Activated CD4-positive, alpha-beta memory T cell treated with anti-CD3 and anti-CD28 coated beads for 36 hours (primary cell): ENCODE measurements at places on chromosomes 6 and 20. TPM values are rescaled to one million over a fixed set of nuclear protein-coding genes. Genes with fewer than 3 reads are reported as not detected.

- H3K27ac ChIP-seq, result no peak overlapping the region
- H3K36me3 ChIP-seq, result no peaks in the 10 kb centered on the region
- no peaks in the 10 kb centered on the region for H3K4me1 ChIP-seq
- no peaks in the 10 kb centered on the region for H3K27me3 ChIP-seq
- H3K4me3 ChIP-seq, result no peak overlapping the region
Measured at GRCh38 chr20:7171911-7172310, 404.4 kb downstream of the BMP2 start.

The AKAP7 gene
- 4.0 TPM for total RNA-seq

The DPPA5 gene
- total RNA-seq, result not detected

The RPS10 gene
- 2,106 TPM for total RNA-seq

The ZSCAN23 gene
- total RNA-seq, result 1.1 TPM

The FAM209B gene
- 0.63 TPM for total RNA-seq

The SLC35A1 gene
- total RNA-seq, result 9.5 TPM

DNA sequence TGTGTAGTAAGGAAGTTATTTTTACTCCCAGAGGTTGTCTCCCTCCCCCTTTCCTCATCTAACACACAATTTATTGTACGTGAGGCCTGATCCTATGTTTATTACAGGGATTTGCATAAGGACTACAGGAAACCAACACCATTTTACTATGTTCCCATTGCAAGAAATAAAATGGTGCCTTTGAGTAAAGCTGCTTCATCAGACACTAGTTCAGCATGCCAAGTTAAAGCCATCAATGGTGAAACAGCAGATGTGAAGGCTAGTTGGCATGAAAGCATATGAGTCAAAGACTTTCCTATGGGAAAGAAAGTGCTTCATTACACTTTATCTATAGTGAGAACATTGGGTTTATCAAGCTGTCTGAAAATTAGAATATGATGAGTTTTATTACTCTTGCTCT lies 543.0 kb downstream of the GRIK2 start:
- no peak overlapping the region for H3K27ac ChIP-seq
- no peak for DNase-seq
- H3K36me3 ChIP-seq, result no peaks in the 10 kb centered on the region

The FABP7 gene
- total RNA-seq, result not detected

- peaks cover 2% of the 10 kb centered on the region for H3K27me3 ChIP-seq
- peaks cover 40% of the 10 kb centered on the region for H3K4me1 ChIP-seq
- DNase-seq, result no peak
- no peak overlapping the region for H3K27ac ChIP-seq
Measured at GRCh38 chr6:186340-186965, 105.8 kb upstream of the DUSP22 start.

- H3K4me1 ChIP-seq, result peaks cover 10% of the 10 kb centered on the region
- no peaks in the 10 kb centered on the region for H3K36me3 ChIP-seq
- DNase-seq, result peak; percentile 44
Measured at GRCh38 chr6:53701333-53702218, 36.0 kb upstream of the KLHL31 start.

- H3K27me3 ChIP-seq, result no peaks in the 10 kb centered on the region
- no peak for DNase-seq
Measured at GRCh38 chr6:63897952-63898351, 262.4 kb downstream of the PHF3 start.

GRCh38 chr20:33814238-33814712 lies 3.1 kb downstream of the CHMP4B start:
- H3K36me3 ChIP-seq, result peaks cover 24% of the 10 kb centered on the region
- no peaks in the 10 kb centered on the region for H3K27me3 ChIP-seq
- H3K4me3 ChIP-seq, result peak overlapping the region; percentile 98

The SRMS gene
- total RNA-seq, result not detected

The TMEM181 gene
- 11.3 TPM for total RNA-seq

DNA sequence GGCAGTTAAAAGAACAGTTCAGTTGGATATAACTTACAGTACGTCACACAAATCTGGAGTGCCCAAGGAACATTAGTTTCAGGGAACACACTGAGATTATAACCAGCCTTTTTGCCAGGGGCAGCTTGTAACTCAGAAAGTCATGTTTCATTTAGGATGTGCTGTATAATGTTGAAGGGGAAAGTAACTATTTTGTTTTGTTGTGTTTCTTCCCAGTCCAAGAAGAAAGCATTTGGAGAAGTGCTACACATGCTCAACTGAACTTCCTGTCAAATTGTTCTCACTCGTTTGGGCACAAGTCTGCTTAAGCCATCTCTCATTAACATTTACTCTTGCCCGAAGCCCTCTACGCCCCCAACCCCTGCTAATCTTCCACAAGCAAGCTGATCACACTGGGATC lies 157.9 kb downstream of the BTBD9 start:
- H3K4me3 ChIP-seq, result no peak overlapping the region
- peaks cover 9% of the 10 kb centered on the region for H3K4me1 ChIP-seq
- no peaks in the 10 kb centered on the region for H3K27me3 ChIP-seq
- no peak overlapping the region for H3K27ac ChIP-seq
- DNase-seq, result no peak

GRCh38 chr6:8149350-8149749 lies 47.0 kb upstream of the EEF1E1 start:
- H3K36me3 ChIP-seq, result no peaks in the 10 kb centered on the region
- no peaks in the 10 kb centered on the region for H3K4me1 ChIP-seq
- H3K4me3 ChIP-seq, result no peak overlapping the region
- DNase-seq, result no peak

The BFSP1 gene
- total RNA-seq, result 0.34 TPM

The KIAA1755 gene
- not detected for total RNA-seq

The HAO1 gene
- total RNA-seq, result not detected

The SLC22A3 gene
- total RNA-seq, result not detected

- no peak overlapping the region for H3K4me3 ChIP-seq
- H3K4me1 ChIP-seq, result no peaks in the 10 kb centered on the region
- no peaks in the 10 kb centered on the region for H3K36me3 ChIP-seq
- DNase-seq, result no peak
- no peak overlapping the region for H3K27ac ChIP-seq
Measured at GRCh38 chr6:164150232-164150631, 735.7 kb downstream of the QKI start.

- DNase-seq, result no peak
- H3K4me1 ChIP-seq, result no peaks in the 10 kb centered on the region
- H3K27ac ChIP-seq, result no peak overlapping the region
- peaks cover 1% of the 10 kb centered on the region for H3K27me3 ChIP-seq
- H3K4me3 ChIP-seq, result no peak overlapping the region
Measured at GRCh38 chr6:136125585-136125984, 124.5 kb downstream of the MTFR2 start.

The SNRPB2 gene
- total RNA-seq, result 110 TPM

DNA sequence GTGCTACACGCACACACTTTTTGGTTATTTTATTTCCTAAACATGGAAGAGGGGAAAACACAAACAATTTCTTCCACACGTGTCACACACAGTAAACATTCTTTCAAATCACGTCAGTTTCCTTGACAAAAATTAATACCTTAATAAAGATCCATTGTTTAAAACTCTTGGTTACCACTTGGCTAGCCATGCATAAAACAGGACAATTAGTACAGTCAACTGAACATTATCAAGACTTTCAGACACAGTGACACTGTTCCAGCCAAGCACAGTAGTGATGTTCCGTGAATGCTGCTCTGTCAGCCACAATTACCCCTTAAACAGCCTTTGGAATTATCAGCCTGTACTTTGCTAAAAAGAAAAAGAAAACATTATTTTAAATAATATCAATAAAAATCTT lies 50.8 kb downstream of the GMDS start:
- no peaks in the 10 kb centered on the region for H3K4me1 ChIP-seq
- no peak overlapping the region for H3K27ac ChIP-seq
- H3K4me3 ChIP-seq, result no peak overlapping the region
- H3K27me3 ChIP-seq, result peaks cover 4% of the 10 kb centered on the region
